ENCODE measurements at places on chromosomes 6 and 20. TPM values are rescaled to one million over a fixed set of nuclear protein-coding genes. Genes with fewer than 3 reads are reported as not detected.

Gene SIGLEC1
- 1.1 TPM for total RNA-seq

Gene TCF15
- total RNA-seq = 0.30 TPM

Gene PRKN
- total RNA-seq = 9.2 TPM

Gene ZNF391
- 10.1 TPM for total RNA-seq

Gene C6orf52
- not detected for total RNA-seq

Gene B3GALT4
- 4.3 TPM for total RNA-seq

Gene FAM209B
- not detected for total RNA-seq

Gene KIAA1755
- 17.8 TPM for total RNA-seq

Gene MAFB
- total RNA-seq = 7.9 TPM

Gene PBOV1
- total RNA-seq = not detected

Gene FAM50B
- 16.0 TPM for total RNA-seq

Gene NTSR1
- not detected for total RNA-seq

Gene SYCP2
- 0.60 TPM for total RNA-seq

Gene PGC
- total RNA-seq = not detected

Gene WFDC10A
- total RNA-seq = not detected

Gene ELOVL2
- 1.4 TPM for total RNA-seq

Gene PI3
- total RNA-seq = 0.92 TPM

Gene SLC17A2
- total RNA-seq = not detected

Gene EYA4
- 3.4 TPM for total RNA-seq

Gene TRIM15
- 0.72 TPM for total RNA-seq

Gene FBXO30
- 13.5 TPM for total RNA-seq

Gene BCL2L1
- 40.4 TPM for total RNA-seq

Gene TOX2
- 1.3 TPM for total RNA-seq

Gene KCNK5
- 7.3 TPM for total RNA-seq

Gene VSTM2L
- 3.0 TPM for total RNA-seq

Gene TRIM38
- 7.7 TPM for total RNA-seq

Gene PPIL1
- total RNA-seq = 23.1 TPM

Gene MOCS3
- total RNA-seq = 5.6 TPM

Gene NNAT
- total RNA-seq = 0.32 TPM

Gene EFCAB8
- not detected for total RNA-seq

Gene RWDD2A
- total RNA-seq = 4.0 TPM

Gene SMIM26
- total RNA-seq = 253 TPM

Gene TSBP1
- total RNA-seq = not detected

Gene GRM4
- 0.08 TPM for total RNA-seq

Gene EDN3
- 0.18 TPM for total RNA-seq

Gene DDX39B
- 245 TPM for total RNA-seq

Gene TRIM40
- not detected for total RNA-seq

Gene CYP24A1
- not detected for total RNA-seq

Gene TBC1D32
- 9.8 TPM for total RNA-seq

Gene USP49
- 4.7 TPM for total RNA-seq

Gene NR2E1
- not detected for total RNA-seq

Gene ATG5
- total RNA-seq = 32.3 TPM

Gene PAQR8
- total RNA-seq = 24.5 TPM

Gene SHLD1
- 5.6 TPM for total RNA-seq

Gene RAB23
- 24.7 TPM for total RNA-seq

Gene NEDD9
- 49.4 TPM for total RNA-seq

Gene EEF1A1
- total RNA-seq = 17,684 TPM

Gene ARMH2
- total RNA-seq = not detected

Gene PRL
- not detected for total RNA-seq

Gene ABHD16B
- total RNA-seq = not detected

Gene GTSF1L
- not detected for total RNA-seq

Gene TTK
- 0.80 TPM for total RNA-seq

All from ovary (tissue), 10 donors.